Activated gamma-delta T cell (primary cell): ENCODE measurements at places on chromosomes 3 and 15.

- no peak for DNase-seq
Measured at GRCh38 chr3:44041726-44042125, 200.0 kb upstream of the TOPAZ1 start.

DNA sequence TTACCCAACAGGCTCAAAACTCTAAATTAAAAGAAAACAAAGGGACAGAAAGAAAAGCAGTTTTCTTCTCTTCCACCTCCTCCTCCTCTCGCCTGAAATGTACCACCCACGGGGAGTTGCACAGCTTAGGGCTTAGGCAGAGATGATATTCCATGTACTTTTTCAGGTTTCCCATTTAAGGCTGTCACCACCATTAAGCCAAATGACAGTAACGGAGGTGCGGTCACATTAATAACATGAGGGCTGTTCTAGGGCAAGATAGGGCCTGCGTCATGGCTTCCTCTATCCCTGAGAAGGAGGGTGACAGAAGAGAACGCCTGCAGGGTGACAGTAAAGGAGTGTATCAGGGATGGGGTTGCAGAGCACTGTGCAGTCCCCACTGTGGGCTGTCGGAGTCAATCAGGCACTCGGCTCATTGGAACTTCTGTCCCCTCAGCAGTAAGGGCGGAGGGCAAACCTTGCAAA lies 51.7 kb upstream of the TJP1 start:
- DNase-seq = no peak

- DNase-seq = no peak
Measured at GRCh38 chr3:184514171-184514490, 47.5 kb upstream of the EPHB3 start.

GRCh38 chr3:196150481-196150880 lies 60.7 kb downstream of the ZDHHC19 start:
- no peak for DNase-seq

GRCh38 chr3:6301626-6302025 lies 559.3 kb upstream of the GRM7 start:
- no peak for DNase-seq

GRCh38 chr15:99086327-99086667 lies 18.6 kb upstream of the SYNM start:
- DNase-seq = no peak

GRCh38 chr3:50112462-50112861 lies 23.7 kb downstream of the RBM5 start:
- DNase-seq = no peak

DNA sequence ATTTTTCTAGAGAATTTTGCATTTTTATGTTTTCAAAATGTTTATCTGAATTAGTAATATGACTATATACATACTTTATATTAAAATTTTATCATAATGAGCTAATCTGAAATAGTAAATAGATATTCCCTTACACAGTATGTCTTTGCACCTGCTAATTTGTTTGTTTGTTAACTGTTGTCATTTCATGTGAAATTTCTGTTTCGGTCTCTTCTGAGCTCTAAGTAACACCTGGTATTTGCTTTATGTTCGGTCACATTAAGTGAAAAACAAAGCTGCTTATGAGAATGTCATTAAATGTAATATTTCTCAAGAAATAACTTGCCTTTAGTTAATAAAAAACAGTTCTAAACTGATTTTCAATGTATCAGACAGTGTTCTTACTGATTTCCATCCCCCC lies 61.1 kb downstream of the FNDC3B start:
- DNase-seq = no peak

DNA sequence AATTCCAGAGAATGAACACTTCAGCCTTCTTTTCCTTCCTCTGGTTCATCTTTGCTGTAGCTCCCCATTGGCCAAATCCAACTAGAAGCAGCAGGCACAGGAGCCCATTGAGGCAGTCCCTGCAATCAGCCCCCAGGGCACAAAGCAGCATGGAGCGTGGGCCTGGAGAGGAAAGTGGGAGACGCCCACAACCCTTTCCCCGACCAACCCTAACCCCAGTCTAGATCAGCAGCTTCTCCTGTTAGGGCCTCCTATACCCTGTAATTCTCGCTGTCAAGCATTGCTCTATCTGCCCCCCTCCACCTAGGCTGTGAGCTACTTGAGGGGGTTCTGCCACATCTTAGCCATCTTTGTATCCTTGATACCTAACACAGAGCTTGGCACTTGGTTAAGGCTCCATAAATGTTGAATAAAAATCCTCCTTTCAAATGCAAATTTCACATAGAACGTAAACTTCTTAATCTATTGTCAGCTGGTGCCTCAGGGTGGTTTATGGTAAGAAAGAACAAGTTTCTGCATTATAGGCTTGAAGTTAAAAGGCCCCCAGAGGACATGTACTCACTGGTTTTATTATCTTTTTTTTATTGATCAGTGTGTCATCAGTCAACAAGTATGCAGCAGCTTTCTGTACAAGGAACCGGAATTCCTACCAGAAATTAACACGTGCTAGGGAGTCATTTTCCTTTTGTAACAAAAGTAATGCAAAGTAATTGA lies 97.9 kb upstream of the PFN2 start:
- DNase-seq = no peak

- no peak for DNase-seq
Measured at GRCh38 chr3:50275141-50275995, 3.5 kb upstream of the LSMEM2 start.

- no peak for DNase-seq
Measured at GRCh38 chr3:86921971-86922680, 68.8 kb downstream of the VGLL3 start.

GRCh38 chr3:58387650-58388546 lies 45.7 kb downstream of the PDHB start:
- no peak for DNase-seq

DNA sequence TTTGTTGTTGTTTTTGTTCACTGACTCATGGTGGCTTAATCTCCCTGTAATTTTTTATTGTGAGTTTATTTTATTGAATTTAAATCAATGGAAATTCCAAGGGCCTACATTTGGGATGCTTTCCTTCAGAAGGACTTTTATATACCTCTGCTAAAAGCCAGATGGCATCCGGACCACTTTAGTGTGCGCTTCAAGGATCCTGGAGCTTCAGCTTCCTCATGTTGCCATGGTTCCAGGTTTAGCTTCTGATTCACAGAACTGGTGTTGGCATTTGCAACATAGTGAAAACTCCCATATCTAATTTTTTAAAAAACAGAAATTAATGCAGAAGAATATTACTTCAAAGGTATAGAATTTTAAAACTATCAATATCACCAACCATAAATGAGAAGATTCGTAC lies 8.5 kb upstream of the HACD2 start:
- no peak for DNase-seq

- no peak for DNase-seq
Measured at GRCh38 chr3:185767002-185767688, 57.7 kb downstream of the IGF2BP2 start.

GRCh38 chr15:26773917-26774316 lies 1.1 kb upstream of the GABRB3 start:
- no peak for DNase-seq

DNA sequence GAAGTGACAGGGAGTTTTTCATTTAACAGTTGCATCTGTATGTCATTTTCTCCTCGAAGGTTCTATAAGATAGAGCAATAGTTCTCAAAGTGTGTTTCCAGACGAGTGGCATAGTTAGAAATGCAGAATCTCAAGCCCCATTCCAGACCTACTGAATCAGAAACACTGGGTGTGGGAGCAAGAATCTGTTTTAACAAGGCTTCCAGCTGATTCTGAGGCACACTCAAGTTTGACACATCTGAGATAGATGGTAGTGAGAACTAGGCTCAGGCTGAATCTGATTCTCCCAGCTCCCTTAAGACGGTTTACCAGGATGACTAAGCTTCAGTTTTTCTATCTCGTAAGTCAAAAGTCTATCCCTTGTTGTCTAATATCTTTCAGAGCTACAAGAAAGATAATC lies 159.8 kb upstream of the NUDT16 start:
- no peak for DNase-seq
